Hematopoietic multipotent progenitor cell treated with erythropoietin and hydrocortisone succinate and interleukin-3 and kit ligand, for 8 days (in vitro differentiated cells): ENCODE measurements at places on chromosomes 5 and 9.
A peak's percentile ranks its signal among the peaks of the same experiment; 100 is the strongest.

GRCh38 chr9:86262492-86262891, 3.0 kb upstream of the C9orf153 start:
- no peak for DNase-seq

- DNase-seq, result no peak
Observed at GRCh38 chr9:72635197-72635596, 113.8 kb downstream of the TMC1 start.

DNA sequence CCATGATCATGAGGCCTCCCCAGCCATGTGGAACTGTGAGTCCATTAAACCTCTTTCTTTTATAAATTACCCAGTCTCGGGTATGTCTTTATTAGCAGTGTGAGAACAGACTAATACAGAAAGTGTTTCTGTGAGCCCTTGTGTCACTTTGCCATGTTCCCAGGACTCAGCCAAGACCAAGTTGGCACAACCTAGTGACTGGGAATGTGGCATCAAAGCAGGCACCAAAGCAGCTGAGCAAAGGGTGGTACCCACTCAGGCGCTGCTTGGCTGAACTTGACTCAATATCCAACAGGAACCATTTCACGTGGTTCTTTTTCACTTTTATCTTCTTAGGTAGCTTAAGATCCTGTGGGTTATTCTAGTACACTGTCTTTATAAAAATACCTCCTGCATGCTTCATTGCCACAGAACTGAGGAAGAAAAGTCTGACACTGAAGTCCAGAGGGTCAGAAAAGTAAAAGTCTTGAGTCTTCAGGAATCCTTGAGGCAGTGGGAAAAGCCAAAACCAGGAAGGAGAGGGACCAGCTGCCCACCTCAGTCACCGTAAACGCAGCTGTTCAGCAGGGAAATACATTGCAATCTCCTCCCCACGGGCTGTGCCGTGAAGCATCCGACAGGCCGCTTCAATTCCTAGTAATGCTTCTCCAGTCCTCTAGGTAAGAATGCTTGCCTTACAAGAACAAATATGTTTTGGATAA, 90.5 kb upstream of the RETREG1 start:
- no peak for DNase-seq

GRCh38 chr9:98410185-98410697, 154.8 kb upstream of the TBC1D2 start:
- DNase-seq, result peak; percentile 52

- no peak for DNase-seq
Observed at GRCh38 chr5:130104895-130105688, 200.8 kb downstream of the CHSY3 start.

- no peak for DNase-seq
Observed at GRCh38 chr9:114968671-114969070, 38.3 kb upstream of the TNFSF8 start.

GRCh38 chr9:86454701-86455615, 100.7 kb upstream of the TUT7 start:
- DNase-seq, result no peak

GRCh38 chr5:999724-1000123, 8.9 kb upstream of the NKD2 start:
- DNase-seq, result no peak

DNA sequence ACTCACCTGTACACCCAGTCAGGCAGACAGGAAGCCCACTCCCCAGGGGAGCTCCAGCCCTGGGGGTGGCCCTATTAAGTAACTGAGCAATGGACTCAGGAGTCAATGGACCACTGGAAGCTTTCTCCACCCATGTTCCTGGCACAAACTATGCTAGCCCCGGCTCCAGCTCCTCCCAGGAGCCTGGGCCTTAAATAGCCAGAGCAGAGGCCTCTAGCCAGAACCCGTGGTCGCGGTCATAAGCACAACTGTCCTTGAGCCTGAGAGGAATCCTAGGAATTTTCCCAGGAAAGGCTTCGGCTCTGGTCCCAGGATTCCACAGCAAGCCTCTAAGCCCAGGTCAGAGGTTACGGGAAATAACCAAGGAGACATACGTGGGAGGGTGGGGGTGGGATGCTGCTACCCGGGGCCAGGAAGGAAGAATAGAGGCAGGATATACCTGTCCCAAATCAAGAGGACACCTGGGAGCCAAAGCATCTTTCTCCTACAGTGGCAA, 5.5 kb downstream of the SEPTIN8 start:
- DNase-seq, result no peak

DNA sequence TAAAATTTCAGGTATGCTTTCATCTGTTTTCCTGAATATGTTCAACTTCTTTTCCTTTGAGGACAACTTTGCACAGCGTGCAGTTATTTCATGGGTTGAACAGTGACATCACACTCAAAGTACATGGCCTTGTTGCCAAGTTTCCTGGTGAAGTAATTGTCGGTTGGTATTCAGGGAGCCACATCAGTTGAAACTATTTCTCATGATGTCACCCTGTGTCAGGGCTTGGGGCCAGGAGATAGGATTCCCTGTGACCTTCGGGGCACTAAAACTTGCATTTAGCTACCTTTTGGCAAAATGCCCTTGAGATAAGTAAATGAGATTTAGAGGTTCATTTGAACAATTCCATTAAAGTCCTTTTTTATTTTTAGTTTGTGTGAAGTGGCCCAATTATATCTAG, 383.9 kb downstream of the SH3GL2 start:
- DNase-seq, result no peak

DNA sequence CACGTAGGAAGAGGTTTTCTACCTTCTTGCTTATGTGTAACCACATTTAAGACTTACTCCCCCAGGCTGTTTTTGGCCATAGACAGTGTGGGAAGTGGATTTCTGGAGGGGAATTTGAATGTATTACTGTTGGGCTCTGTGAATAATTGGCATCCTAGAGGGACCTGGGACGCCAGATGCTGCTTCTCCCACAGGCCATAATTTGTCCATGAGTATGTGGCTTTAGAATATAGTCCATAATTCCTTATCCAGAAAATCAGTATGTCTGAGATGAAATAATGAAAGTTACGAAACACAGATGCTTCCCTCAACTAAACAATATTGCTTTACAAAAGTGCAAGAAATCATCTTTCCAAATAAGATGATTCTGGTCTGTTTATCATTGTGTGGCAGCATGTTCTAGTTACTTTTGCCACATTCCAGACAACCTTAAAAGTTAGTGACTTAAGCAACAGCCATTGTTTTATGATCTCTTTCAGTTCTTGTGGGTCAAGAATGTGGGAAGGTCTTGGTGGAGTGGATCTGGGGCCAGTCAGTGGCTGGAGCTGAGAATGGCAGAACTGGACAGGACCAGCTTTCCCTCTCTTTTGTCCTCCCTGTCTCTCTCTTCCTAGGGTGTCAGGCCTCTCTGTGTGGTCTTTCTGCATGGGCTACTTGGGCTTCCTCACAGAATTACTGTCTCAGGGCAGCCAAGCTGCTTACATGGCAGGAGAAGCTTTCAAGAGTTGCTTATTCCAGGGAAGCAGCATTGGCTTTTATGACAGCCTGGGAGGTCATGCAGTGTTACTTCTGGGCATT, 79.4 kb downstream of the FBXL7 start:
- no peak for DNase-seq
